ENCODE measurements at places on chromosomes 7 and 10. TPM values are rescaled to one million over a fixed set of nuclear protein-coding genes. Genes with fewer than 3 reads are reported as not detected.

The FRMD4A gene
- total RNA-seq: 86.3 TPM

The WNT8B gene
- 0.34 TPM for total RNA-seq

The TMEM176B gene
- total RNA-seq: 2.5 TPM

DNA sequence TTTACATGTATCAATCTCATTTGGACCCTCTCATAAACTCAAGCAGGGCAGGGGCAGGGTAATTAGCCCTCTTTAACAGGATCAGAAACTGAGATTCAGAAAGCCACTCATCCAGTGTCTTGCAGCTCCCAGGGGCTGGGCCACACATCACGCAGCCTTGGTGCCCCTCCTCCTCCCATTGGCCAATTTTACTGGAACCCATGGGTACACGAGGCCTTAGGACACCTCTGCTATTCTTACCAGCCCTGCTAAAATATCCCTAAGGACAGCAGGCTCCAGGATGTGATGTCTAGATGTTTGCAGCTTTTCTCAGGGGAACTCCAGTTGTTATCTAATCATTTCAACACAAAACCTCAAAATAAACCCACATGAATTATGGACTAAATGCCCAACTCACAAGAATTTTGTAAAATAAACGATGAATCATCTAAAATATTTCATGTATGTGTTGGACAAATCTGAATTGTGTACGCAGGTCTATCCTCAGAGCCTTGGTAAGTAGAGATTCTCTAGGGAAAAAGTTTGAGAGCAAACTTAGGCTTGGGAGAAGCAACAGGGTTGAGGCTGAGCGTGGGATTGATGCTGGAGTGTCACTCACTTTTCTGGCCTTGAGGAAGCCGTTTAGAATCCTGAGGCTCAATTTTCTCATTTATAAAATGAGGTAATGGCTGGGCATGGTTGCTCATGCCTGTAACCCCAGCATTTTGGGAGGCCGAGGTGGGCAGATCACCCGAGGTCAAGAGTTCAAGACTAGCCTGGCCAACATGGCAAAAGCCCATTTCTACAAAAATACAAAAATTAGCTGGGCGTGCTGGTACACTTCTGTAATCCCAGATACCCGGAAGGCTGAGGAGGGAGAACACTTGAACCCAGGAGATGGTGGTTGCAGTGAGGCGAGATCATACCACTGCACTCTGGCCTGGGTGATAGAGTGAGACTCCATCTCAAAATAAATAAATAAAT lies 69.7 kb upstream of the TNS3 start:
- no peak for DNase-seq

DNA sequence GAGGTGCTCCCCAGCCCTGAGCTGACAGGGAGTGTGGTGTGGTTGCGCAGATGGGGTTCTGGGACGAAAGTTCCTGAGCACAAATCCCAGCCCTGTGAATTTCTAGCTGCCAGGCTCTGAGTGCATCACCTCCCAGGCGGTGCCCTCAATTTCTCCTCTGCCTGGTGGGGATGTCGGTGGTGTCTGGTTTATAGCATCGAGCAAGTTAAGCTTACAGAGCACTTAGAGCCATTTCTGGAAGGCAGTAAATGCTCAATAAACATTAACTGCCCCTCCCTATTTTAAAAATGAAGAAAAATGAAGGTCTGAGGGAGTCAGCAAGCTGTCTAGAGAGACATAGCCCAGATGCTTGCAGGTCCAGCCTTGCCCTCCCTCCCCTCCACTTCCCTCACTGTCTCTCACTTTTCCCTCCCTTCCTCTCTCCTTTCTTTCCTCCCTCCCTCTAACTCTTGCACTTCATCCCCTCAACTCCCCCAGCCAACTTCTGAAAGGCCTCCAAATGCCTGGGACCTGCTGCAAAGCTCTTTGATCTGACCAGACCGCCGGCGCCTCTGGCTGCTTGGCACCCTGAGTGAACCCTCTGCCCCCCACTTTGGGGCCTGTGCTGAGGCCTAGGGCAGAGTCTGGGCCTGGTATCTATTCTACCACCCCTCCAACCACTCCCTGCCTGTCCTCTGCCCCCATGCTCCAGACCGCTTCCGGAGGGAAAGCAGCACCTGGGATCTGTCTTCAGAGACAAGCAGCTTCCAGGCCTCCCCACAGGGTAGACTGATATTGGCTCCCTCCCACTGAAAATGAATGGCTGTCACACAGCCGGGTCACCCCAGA lies 438.3 kb downstream of the RPS24 start:
- DNase-seq: no peak

DNA sequence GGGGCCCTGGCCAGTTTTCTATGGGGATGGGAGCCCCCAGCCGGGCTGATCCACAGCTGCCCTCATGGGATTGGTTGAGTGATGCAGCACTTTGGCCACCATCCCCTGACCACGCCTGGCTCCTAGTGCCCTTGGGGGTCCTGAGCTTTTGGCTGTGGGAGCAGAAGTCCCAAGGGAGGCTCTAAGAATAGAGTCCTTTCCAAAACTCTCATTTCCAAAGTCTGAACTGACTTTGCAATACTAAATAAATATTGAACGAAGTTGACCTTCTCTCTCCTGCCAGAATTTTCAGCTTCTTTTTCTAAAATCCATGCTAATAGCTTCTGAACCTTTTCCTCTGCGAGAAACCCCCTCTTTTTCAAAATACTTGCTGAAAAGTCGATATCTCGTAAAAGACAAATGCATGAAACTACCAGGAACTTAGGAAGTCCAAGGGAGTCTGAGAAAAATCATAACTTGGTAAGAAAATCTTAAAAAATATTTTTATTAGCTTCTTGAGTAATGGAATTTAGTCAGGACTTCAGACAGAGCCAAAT lies 62.7 kb upstream of the IGFBP3 start:
- peak; percentile 74 for DNase-seq

GRCh38 chr7:28542410-28542809 lies 130.1 kb downstream of the CREB5 start:
- no peak for DNase-seq

DNA sequence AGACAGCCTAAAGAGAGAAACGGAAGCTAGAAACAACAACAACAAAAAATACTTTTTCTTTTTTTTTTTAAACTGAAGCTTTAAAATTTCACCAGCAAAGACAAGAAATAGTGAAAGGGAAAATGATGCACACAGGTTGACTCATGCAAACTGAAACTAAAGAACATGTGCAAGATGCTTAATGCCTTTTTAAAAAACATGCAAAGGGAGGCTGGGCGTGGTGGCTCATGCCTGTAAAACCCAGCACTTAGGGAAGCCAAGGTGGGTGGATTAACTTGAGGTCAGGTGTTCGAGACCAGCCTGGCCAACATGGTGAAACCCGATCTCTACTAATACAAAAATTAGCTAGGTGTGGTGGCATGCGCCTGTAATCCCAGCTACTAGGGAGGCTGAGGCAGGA lies 15.1 kb upstream of the CUBN start:
- no peak for DNase-seq

The GIMAP6 gene
- 16.3 TPM for total RNA-seq

All from suprapubic skin (tissue), 4 donors.